ENCODE measurements at places on chromosomes 11 and 22.

GRCh38 chr11:24567380-24567779 lies 70.5 kb downstream of the LUZP2 start:
- no peak for DNase-seq

DNA sequence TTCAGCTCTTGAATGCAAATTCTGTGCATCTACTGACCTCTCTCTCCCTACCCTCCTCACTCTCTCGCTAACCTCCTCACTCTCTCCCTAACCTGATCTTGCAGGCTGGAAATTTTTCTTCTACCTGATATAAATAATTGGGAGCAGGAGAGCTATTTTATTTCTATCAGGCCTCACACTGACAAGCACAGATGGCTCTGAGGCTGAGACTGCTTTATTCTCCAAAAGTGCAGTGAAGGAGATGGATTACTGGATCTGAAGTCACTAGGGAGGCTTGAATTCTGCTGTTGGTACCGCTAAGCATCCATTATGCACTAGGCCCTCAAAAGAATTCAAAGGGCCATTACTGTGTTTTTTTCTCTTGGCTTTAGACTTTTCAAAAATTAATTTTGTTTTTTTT lies 19.4 kb upstream of the LDHA start:
- DNase-seq = no peak

DNA sequence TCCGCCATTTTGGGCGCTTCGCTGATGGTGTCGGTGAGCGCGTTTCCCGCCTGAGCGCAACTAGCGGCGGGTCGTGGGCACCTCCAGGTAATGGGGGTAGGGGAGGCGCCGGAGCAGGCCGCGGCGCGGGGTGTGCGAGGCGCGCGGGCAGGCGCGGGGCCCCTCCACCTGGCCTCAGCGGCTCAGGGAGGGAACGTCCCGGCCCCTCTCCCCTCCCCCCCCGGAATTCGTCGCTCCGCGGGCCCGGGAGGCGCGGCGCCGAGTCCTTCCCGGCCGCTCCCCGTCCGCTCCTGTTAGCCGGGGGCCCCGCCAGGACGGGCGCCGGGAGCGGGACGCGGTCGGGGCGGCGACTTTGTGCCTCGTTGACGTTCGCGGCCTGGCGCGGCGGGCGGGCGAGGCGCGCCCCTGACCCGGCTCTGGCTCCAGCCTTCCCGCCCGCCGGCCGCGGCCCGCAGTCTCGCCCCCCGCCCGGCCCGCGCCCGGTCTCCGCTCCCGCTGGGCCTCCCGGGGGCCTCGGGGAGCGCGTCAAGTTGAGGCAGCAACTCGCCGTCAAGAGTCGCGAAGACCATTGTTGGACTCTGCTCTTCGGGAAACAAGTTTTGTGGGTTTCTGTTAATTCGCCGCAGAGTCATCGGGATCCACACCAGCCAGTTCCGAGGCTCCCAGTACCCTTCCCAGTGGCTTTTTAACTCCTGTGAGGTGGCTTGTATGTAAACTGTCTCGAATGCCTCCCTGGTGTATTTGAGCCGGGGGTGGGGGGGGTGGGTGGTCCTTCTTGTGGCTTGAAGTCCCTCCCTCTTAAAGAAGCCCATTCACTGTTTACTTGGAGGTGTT lies at the start of gene PPP6R3:
TSS of gene PPP6R3 (plus strand) at position 12 of the 834 bp plus-strand sequence. CDS start 76,913 bp downstream, outside the sequence.
- no peak for DNase-seq

DNA sequence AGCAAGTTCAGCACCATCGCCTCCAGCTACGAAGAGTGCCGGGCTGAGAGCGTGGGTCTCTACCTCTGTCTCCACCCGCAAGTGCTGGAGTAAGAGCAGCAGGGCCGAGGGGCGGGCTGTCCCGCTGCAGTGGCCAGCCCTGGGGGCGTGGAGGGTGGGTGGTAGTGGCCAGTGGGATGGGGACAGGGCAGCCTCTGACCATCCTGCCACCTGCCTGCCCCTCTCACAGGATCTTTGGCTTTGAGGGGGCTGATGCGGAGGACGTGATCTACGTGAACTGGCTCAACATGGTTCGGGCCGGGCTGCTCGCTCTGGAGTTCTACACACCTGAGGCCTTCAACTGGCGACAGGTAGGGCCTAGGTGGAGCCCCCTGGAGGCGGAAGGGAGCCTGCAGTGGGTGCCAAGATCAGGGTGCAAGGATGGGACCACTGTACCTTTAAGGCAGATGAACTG lies 15.0 kb upstream of the BBS1 start:
- DNase-seq = no peak

DNA sequence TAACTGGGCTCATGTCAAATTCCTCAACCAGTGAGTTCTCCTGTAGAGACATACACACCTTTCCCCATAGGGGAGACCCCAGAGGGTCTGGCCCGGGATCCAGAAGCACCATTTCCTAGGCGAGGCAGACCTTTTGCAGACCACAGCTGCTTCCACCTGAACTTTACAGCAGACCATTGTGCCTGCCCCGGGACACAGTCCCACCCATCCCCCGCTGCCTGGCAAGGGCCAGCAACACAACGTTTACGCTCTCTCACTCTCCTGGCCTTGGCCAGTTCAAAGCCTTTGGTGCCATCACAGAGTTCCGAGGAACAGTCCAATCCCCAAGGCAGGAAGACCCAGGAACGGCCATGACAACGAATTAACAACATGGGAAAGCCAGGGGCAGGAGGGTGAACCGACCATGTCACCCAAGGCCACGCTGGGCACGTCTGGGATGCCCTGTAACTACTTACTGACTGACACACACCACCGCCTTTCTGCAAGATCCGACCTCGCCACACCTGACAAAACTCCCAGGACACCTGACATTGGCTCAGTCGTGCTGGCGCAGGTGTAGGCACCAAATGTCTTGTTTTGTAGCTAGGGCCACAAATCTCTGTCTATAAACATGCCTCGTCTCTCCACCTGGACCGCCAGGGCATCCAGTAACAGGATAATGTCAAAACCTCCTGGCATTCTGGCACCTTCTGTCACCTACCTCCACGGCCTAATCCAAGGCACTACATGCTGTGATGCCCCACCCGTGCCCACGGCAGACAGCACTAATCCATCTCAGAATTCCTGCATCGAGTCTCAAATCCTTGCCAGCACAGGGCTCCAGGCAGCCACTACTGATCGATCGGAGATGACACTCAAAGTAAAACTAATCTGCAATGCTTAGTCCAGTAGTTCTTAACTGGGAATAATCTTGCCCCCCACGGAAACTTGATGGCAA lies 51.3 kb downstream of the MYH9 start:
- DNase-seq = no peak

DNA sequence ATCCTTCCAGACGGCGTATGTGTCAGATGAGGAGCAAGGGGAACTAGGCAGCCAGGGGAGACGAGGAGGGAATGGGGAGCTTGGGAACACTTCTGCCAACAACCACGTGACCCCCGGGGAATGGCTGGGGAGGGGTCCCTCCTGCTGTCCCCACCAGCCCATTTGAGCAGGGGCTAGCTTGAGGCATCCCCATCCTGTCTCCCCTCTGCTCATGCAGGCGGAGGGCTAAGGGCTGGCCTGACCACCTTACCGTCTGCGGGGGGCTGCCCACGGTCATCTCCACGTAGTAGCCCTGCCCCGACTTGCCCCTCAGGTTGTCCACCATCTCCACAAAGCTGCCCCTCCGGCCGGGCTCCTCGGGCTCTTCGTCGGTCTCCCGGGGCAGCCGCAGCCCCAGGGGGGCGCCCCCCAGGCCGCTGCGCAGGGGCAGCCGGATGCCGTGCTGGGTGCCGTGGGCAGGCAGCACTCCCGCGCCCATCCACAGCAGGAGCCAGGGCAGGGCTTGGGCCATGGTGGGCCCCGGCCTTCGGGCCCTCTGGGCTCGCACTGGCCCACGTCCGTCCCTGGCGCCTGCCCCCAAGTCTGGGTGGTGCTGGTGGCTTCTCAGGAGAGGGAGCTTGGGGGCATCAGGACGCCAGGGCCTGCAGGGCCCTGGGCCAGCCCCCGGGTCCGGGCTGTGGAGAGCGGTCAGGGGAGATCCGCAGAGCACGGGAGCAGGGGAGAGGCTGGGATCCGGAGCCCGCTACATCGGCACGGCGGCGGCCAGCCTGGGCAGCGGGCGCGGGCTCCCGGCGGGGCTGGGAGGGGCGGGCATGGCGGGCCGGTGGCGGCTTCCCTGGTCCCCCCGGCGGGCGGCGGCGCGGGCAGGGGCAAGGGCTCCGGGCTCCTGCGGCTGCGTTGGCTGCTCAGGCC lies 515 bp downstream of the BACE1 start:
- DNase-seq = no peak

DNA sequence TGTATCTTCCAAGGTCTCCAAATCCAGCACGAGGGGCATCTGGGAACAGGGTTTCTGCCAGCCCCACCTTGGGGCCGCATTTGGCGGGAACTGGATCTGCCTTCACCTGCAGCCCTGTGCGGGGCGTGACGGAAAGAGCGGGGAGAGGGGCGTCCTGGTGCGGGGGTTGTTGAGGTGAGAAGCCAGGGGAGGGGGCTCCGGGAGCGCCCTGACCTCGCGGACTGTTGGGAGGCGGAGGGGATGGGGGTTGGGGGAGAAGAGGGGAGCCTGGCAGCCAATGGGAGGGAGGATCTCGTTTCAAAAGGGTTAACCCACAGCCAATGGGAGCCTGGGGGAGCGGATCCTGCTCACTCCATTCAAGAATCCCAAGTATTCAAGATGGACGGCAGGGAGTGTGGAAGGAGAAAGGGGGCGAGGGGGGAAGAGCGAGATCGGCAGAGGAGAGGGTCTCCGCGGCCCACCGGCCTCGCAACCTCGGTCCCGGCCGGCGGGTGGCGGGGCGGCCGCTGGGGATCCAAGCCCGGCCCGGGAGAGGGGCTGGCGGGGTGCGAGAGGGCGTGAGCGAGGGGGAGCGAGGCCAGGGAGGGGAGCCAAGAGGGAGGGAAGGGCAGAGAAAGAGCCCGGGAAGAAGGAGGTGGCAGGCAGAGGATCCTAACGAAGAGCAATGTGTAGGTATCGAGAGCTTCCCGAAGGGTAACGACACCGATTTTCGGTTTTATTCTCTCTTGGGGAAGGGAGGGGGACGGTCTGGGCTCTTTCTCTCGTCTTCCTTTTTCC lies 11.5 kb downstream of the YPEL4 start:
- DNase-seq = peak; percentile 51

- DNase-seq = no peak
Observed at GRCh38 chr11:75839851-75840250, 24.8 kb downstream of the UVRAG start.

GRCh38 chr22:39567135-39567946 lies 3.2 kb upstream of the CACNA1I start:
- DNase-seq = no peak

DNA sequence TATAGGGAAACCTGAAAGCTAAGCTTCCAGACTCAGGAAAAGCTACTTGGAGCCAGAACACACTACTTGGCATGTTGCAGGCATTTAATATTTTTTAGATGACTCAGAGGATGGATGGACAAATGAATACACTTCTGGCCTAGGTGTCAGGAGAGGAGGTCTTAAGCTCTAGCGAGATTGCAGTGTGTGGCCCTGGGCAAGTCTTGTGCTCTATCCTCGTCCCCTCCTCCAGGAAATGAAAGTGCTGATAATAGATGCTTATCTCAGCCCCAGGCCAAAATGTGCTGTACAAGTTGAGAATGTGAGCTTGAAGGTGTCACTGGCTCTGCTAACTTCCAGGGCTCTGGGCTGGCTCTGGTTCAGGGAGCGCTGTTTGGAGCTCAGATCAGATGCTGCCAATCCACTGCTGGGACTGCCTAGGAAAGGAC lies 136.3 kb downstream of the PKNOX2 start:
- DNase-seq = no peak

- no peak for DNase-seq
Observed at GRCh38 chr11:11670574-11670973, 48.8 kb upstream of the GALNT18 start.

DNA sequence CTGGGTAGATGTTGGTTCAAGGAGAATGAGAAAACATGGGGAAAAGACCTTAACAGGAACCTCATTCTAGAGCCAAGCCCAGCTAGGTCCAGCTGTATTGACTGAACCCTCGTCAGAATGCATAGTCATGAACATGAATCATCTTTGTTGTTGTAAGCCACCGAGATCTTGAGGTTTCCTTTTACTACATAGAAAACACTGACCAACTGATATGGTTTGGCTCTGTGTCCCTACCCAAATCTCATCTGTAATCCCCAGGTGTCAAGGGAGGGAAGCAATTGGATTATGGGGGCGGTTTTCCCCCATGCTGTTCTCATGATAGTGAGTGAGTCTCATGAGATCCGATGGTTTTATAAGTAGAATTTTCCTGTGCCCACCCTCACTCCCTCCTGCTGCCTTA lies 19.4 kb upstream of the PHOX2A start:
- no peak for DNase-seq

- no peak for DNase-seq
Observed at GRCh38 chr11:83252266-83252665, 33.9 kb downstream of the CCDC90B start.

DNA sequence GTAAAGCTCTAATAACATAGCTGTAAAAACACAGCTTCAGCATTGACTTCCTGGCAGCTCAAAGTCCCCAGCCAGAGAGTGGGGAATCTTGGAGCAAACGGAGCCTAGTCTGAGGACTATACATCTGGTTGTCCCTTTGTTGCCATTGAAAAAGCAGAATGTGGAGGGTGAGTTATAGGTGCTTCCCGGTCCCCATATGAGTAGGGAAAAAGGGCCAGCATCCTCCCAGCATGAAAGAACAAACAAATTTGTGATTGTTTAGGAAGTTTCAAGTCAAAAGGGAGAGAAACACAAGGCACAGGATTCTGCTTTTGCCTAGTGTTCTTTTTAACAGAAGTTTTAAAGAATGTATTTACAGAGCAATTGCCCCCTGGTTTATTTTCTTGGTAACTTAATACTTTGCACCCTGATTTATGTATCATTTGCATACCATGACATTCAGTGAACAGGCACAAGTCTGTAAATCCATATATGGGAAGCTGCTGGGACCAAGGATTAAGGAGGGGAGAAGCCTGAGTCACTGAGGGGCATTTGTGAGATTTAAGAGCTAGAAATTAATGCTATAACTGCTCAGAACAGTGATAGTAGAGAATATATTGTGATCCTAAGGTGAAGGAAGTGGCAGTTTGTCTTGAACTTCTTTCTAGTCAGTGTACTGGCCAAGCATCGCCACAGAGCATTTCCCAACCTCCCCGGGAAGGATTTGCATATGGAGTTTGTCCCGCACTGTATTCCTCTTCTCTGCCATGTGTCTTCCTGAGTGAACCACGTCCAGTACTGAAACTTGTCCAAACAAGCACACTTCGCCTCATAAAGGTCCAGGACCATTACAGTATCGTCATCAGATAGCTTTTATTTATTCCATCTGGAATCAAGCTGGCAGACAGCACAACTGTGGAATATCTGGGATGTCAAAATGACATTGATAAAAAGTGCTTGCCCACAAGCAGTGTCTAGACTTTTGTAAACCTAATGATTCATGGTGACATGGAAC lies 103.0 kb downstream of the DBX1 start:
- no peak for DNase-seq

DNA sequence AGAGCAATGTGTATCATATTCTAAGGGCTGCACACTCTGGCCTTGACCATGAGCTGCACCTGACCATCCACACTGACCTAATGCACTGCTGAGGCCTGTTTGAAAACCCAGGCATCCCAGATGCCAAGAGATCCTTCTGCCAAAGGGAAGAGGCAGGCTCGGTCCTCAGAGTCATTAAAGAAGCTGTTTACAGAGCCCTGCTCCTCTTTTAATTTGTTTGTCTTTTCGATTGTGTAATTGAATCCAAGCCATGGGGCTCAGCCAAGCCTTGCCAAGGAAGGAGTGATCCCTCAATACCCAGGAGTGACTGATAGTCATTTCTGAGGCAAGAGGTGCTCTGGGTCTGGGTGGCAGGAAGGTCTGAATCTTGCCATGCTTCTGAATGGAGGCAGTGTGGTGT lies 94.5 kb upstream of the ISX start:
- DNase-seq = no peak

All from NCI-H1694 (cell line).